Prostate gland (tissue), 2 donors: ENCODE measurements at places on chromosomes 1 and 21. TPM values are rescaled to one million over a fixed set of nuclear protein-coding genes. Genes with fewer than 3 reads are reported as not detected.

DNA sequence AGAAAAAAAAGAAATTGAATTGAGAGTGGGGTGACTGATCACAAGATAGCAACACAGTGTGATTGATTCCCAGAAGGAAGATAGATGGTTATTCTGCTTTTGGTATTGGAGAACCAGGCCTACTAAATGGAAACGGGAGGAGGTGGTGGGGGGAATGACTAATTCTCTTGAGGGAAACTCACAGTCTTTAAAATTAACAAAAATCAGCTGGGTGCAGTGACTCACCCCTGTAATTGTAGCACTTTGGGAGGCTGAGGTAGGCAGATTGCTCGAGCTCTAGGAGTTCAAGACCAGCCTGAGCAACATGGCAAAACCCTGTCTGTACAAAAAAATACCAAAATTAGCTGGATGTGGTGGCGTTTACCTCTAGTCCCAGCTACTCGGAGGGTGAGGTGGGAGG lies 134.6 kb upstream of the PDE4B start:
- no peak for DNase-seq

DNA sequence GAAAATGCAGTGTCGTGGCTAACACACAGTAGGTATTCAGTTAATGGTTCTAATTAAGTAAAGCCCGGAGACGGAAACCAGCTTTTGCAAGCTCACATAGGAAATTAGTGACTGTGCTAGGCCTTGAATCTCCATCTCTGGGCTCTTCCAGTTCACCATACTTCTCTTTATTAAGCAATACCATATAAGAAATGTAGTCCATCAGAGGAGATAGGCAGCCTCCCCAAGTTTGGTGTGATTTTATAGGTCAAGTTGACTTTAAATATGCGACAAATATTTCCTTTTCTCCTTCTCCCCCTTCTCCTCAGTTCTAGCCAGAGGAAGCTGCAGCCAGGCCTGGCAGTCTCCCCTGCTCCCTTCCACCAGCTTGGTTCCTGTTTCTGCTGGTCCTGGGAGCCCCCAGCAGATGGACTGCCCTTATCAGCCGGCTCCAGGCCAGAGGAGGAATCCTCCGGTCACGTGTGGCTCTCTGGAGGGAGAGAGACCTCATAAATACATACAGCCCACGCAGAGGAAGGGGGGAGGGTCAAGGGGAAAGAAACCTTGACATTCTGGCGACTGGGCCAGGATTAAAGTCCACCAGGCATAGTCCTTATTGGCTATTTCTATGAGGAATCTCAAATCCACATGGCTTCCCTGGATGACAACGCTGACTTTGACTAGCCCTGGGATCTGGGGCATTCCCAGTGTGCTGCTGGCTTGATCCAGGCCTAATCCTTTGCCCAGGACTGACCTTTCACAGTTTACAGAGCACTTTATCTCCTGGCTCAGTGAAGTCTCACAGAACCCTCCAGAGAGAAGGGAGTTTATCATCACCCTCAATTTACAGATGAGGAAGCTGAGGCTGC lies 115.1 kb upstream of the JUN start:
- no peak for DNase-seq

- no peak for DNase-seq
These were observed 227.5 kb upstream of the LYPLAL1 start for GRCh38 chr1:218946147-218946546.

- DNase-seq = no peak
These were observed 166.5 kb downstream of the TPR start for GRCh38 chr1:186208405-186209129.

DNA sequence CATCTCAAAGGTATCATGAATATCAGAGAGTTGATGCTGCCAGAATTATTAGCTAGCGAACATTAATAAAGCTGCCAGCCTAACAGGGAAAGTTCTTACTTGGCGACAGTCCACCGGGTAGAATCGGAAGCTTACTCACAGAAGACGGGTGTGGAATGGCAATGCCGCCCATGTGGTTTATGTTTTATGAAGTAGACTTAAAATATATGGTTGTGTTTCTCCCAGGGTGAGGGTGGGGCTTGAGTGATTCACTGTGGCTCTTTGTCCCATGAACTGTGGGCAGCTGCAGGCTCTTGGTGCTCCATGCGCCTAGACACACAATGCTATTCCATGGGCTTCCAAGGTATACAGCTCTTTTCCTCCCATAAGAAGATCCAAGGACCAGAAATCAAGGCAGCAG lies 162.7 kb downstream of the PIGK start:
- no peak for DNase-seq

- no peak for DNase-seq
These were observed 296.2 kb downstream of the LRRIQ3 start for GRCh38 chr1:73901738-73902137.

DNA sequence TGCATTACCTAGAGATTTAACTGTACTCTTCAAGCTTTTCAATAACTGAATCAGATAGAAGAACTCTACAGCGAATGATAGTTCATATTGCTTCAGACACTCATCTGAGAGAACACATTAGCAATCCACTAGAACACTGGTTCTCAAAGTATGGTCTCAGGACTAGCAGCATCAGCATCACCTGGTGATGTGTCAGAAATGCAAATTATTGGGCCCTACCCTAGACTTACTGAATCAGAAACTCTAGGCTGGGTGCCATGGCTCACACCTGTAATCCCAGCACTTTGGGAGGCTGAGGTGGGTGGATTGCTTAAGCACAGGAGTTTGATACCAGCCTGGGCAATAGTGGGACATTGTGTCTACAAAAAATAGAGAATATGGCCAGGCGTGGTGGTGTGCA lies 24.9 kb upstream of the GLIS1 start:
- DNase-seq = no peak

DNA sequence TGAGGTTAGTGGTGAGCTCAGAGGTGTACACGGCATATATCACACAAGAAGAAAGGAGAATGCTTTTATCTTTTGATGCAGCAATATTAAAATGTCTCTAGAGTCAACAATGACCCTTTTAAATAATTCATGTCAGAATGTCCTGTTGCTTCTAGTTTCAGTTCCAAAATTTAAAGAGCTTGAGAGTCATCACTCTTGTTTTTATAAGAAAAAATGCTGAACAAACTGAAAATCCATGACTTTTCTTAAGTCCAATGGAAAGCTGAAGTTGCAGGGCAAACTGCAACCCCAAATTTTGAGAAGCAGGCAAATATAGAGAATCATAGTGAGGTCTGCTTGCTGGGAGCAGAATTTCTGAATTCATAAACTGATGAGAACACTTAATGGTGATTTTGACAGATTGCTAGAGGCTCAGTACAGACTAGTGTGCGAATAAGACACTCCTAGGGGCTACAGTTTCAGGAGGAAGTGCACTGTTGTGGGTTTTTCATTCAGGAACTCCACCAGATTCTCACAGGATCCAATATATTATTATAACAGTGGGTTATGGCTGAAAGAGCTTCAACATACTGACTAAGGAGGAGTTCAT lies 135.1 kb downstream of the CLIC6 start:
- DNase-seq = no peak

- no peak for DNase-seq
These were observed 18.7 kb upstream of the SLAMF1 start for GRCh38 chr1:160665330-160666078.

GRCh38 chr1:87404296-87404695 lies 75.6 kb downstream of the LMO4 start:
- no peak for DNase-seq

GRCh38 chr1:245031041-245031440 lies 123.7 kb upstream of the KIF26B start:
- no peak for DNase-seq

- no peak for DNase-seq
These were observed 5.4 kb downstream of the TUFT1 start for GRCh38 chr1:151545542-151545941.

- DNase-seq = no peak
These were observed 51.2 kb upstream of the TIAM1 start for GRCh38 chr21:31395268-31395667.

GRCh38 chr1:183877053-183877720 lies 72.3 kb downstream of the RGL1 start:
- peak; percentile 82 for DNase-seq

DNA sequence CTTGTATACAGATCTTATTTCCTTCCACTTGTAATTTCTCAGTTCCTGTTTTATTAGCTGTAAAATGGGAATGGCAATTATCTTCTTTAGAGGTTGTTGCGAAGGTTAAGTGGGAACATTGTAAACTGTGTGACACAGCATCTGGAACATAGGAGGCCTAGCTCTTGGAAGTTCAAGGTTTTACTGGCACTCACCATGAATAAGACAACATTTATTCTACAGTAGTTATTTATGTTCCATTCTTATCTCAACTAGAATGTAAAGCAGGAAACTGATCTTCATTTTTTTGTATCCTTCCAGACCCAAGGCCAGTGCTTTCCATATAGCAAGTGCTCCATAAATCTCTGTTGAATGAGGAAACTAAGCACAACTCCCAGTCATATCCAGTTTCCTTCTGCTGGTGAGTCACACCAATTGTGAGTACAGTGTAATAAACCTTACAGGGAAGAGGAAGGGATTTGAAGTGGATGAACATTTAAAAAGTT lies 1.4 kb downstream of the BCL10 start:
- no peak for DNase-seq

- DNase-seq = no peak
These were observed 70.9 kb upstream of the FAM78B start for GRCh38 chr1:166237675-166238074.

GRCh38 chr1:5616366-5617178 lies 375.7 kb downstream of the NPHP4 start:
- DNase-seq = no peak

DNA sequence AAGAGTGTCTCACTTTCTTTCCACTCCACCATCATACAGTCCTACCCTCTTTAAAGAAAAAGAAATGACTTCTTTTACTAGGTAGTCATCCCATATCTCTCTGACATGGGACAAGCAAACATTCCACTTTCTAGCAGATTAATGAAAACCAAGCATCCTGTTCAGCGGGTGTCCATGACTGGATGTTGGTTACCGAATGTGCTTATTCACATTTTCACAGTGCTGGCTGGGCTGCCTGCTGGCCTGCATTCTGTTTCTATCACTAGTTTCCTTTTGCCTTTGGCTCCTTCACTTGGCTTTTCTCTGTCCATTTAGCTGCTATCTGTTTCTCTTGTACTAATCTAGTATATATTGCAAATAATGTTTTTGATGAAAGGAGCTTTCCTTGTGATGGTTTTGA lies 598.4 kb downstream of the RWDD3 start:
- DNase-seq = no peak

The PTGER3 gene
- 4.0 TPM for total RNA-seq

The S100A3 gene
- total RNA-seq = not detected

The ROR1 gene
- total RNA-seq = 7.3 TPM

The STIL gene
- 5.9 TPM for total RNA-seq

The EFNA3 gene
- 5.9 TPM for total RNA-seq

The KRTAP25-1 gene
- total RNA-seq = not detected
